IMR-90 (cell line): ENCODE measurements at places on chromosomes 11 and 22.

GRCh38 chr11:23041001-23041503 lies 180.8 kb upstream of the CCDC179 start:
- no peak for DNase-seq

DNA sequence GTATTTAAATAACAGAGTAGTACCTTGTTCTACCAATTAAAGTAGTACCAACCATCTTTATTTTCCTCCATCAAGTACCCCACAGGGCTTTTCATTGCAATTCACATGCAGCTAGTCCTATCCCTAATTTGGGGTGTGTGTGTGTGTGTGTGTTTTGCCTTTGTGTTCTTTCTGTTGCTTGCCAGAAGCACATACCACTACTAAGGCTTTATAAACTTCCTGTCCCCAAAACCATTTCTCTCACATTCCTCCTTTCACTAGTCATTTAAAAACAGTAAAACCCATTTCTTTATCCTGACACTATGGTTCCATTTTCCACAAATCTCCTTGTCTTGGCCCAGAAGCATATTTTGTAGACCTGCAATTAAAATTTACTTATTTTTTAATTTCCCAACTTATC lies 54.6 kb downstream of the SLC36A4 start:
- peak; percentile 76 for DNase-seq

- peak; percentile 95 for DNase-seq
Observed at GRCh38 chr11:8709002-8709672, 26.5 kb downstream of the RPL27A start.

DNA sequence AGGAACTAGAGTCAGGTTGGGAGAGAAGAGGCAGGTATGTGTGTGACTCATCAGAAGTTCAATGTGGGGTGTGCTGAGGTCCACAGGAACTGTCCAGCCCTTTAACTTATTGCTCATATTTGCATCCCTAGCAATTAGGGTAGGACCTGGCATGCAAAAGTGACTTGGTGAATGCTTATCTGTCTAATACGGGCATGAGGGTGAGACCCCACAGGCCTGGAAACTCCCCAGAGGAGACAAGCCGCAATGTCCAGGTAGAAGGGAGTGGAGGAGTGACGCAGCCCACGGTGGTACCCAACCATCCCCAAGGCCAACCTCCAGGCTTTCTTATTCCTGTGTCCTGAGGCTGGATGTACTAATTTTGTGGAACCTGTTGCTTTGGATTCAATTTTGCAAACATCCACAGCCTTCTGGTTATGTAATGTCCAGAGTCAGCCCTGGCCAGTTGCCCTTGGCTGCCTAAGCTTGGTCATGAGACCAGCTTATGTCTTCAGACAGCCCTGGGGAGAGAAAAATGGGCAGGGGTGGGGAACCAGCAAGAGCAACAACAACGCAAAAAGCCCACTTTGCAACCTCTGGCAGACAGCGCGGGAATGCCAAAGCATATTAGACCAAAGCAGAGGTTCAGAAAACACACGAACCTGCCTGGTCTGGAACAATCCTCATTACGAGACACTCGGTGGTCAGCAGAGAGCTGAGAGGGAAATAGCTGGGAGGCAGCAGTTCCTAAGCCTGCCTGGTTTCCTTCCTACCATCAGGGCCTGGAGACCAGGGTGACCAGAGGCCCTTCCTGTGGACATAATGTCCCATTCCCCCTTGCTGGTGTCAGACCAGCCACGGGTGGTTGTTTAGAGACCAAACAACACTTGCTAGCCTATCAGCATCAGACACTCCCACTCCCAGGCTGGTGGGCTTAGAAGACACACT lies 49.3 kb downstream of the TIMP3 start:
- no peak for DNase-seq

- no peak for DNase-seq
Observed at GRCh38 chr22:47367107-47367690, 604.7 kb downstream of the TBC1D22A start.

DNA sequence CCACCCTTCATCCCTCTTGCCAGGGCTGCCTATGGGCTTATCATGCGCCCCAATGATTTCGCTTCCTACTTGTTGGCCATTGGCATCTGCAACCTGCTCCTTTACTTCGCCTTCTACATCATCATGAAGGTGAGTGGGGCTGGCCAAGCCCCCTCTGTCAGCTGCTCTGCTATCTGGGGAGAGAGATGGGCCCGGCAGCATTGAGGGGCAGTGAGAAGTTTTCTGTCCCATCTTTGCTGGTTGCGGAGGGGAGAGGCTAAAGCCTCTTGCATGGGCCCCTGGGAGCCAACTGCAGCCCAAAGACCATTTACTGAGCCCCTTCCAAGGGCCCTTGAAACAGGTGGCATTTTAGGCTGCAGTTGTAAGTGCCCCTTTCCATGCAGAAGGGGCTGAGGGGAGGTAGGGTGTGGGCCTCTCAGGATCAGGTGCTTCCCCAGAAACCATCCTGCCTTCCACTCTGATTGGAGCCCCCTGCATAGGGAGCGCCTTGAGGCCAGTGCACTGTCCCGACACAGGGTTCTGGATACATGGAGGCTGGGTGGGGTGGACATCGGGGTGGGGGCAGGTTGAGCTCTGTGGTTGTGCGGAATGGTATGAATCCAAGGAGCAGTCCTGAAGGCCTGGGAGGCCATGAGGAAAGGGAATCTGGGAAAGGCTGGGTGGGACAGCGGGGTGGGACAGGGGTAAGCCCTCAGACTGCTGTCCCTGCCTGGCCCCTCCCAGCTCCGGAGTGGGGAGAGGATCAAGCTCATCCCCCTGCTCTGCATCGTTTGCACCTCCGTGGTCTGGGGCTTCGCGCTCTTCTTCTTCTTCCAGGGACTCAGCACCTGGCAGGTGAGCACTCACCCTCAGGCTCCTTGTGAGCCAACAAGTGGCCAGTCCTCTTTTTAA lies 5.8 kb upstream of the TAGLN start:
- DNase-seq = no peak

DNA sequence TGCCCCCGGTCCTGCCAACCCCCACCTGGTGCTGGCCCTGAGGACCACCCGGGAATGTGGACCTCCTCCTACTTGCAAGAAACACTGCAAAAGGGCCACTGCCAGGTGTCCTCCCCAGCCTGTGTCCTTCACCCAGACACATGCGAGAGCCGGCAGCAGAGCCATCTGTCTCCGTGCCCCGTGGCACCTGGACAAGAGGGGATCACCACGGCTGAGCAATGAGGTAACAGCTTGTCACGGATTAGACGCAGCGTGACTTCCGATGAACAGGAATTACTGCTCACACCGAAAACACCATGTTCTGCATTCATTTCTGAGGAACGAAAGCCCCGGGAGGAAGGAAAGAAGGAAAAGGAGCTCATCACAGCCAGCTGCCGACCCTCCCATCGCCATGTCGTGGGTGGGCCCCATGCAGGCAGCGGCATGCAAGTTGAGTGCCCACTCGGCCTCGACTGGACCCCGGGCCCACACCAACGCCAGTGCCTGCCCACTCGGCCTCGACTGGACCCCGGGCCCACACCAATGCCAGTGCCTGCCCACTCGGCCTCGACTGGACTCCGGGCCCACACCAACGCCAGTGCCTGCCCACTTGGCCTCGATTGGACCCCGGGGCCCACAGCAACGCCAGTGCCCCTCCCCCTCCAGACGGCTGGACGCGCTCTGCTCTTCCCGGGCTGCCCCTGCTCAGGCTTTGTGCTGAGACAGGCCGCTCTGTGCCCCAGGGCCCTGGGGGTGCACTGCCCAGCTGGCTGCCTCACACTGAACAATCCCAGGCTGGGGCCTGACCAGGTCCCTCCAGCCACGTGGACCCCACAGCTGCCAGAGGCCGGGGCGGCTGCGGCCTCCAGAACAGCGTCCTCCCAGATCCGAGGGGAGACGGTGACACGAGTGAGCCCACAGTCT lies 22.0 kb downstream of the CHID1 start:
- DNase-seq = no peak

GRCh38 chr22:28600546-28601143 lies 79.0 kb downstream of the TTC28 start:
- peak; percentile 72 for DNase-seq

GRCh38 chr22:24571266-24571665 lies 15.5 kb downstream of the SNRPD3 start:
- no peak for DNase-seq

DNA sequence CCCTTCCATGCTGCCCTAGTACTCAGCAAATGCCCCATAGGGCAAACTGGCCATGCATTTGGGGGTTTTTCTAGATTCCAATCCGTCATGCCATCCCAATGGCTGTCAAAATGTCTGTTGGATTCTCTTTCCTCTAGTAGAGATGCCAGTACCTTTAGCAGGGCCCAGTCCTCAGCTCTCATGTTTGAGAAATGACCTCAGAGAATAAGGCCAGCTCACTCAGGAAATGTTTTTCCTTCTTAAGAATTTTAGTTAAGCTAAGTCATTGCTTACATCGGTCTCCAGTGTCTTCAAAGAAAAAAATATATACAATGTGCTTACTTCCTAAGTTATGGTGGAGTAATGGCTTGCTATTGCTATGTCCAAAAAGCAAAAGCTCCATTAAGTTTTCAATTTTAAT lies 14.1 kb upstream of the ALKBH3 start:
- DNase-seq = peak; percentile 80

GRCh38 chr22:43435851-43436811 lies 24.3 kb downstream of the MPPED1 start:
- DNase-seq = no peak

- no peak for DNase-seq
Observed at GRCh38 chr11:40716344-40717130, 742.9 kb downstream of the LRRC4C start.

DNA sequence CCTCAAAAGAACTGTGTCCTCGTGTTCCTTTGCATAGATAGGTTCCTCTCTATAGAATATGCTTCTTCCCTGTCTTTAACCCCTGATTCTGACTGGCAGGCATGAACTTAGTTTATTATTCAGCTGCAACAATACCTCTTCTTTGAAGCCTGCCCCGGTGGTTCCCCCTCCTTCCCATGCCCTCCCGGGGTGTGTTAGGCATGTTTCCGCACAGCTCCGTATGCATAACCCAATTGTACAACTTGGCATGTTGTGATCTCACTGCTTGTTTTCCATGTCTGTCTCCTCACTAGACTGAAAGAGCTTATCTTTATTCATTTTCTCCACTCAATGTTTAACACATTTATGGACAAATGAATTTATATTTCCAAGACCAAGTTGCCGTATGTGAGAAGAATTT lies 72.6 kb downstream of the DEPDC5 start:
- no peak for DNase-seq

- DNase-seq = peak; percentile 28
Observed at GRCh38 chr11:1837171-1838076, 1.4 kb upstream of the TNNI2 start.

DNA sequence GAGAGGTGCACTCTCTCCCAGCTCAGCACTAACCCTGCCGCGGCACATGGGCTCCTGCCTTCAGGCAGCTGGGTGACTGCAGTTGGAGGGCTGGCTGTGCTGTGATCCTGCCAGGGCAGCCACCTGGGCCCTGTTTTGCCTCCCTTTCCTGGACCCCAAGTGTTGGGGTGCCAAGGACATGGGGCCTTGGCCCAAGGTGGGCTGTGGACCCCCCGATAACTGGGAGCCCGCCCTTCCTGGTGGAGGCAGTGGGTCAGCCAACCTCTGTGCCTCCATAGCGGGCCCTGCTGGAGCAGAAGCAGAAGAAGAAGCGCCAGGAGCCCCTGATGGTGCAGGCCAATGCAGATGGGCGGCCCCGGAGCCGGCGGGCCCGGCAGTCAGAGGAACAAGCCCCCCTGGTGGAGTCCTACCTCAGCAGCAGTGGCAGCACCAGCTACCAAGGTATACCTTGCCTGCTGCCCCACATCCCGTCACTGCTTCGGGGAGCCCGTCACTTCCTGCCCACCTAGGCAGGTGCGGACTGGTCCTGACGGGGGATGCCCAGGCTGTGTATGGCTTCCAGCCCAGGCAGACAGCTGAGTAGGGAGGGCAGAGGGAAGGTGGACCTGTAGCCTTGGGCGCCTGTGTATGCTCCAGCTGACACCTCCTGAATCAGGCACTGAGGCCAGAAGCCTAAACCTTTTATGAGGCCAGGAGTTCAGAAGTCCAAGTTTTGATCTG lies 8.9 kb downstream of the TUB start:
- no peak for DNase-seq

- no peak for DNase-seq
Observed at GRCh38 chr11:111416231-111416960, 37.3 kb upstream of the POU2AF1 start.

DNA sequence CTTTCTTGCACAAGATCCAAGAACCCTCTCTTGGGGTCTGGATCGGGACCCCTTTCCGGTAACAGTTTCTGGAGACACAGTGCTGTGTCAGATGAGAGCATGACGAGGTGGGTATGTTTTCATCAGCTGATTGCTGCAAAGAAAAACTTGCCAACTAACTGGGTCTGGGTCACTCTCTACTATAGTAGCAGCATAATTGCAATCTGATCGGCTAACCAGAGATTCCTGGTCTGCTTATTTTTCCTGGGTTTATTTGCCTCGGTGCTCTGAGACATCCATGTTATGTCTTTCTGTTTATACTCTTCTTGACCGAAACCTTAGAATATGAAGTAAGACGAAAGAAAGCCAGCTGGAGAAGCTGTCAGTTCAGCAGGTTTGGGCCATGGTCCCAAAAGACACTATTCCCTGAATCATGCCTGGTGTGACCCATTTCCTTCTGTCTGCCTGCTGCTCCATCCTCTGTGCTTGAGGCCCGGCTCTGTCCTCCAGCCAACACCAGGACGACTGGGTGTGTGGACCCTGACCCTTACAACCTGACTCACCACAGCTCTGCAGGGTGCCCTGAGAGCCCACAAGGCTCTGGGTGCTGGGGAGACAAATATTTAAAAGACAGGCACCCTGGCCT lies 24.1 kb upstream of the CLMP start:
- peak; percentile 86 for DNase-seq

GRCh38 chr11:61771985-61772455 lies 19.6 kb downstream of the MYRF start:
- DNase-seq = no peak

DNA sequence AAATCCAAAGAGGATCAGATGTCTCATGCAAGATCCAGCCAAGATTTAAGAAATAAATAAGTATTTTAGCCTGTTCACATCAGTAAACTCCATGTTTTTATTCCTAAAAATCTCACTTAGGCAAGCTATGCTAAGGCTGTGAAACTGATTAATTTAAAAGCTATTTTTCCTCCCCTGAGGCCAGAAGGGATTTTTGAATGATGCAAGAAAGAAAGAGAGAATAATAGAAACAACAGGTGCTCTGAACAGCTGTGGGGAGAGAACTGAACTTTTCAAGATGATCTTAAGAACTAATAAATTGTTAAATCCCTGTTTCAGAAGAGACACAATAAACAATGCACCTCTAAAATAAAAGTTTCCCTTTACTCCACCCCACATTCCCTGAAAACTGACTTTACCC lies 241.6 kb downstream of the DLG2 start:
- no peak for DNase-seq

DNA sequence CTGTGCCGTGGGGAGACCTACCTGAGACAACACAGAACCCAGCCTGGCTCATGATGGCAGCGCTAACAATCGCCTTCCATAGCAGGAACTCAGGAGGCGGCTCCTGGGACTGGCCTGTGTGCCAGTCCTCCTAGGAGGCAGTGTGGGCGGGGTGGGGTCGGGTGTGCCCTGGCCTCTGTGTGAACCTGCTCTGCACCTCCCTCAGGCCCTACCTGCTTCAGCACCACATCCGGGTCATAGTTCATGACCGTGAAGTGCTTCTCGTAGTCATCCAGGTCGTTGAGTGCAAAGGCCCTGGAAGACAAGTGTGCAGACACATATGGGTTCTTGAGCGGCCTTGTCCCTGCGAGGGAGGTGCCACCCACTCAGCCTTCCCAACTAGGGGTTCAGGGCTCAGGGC lies 15.3 kb downstream of the TTLL12 start:
- DNase-seq = no peak

GRCh38 chr11:24688981-24689380 lies 192.1 kb downstream of the LUZP2 start:
- no peak for DNase-seq

GRCh38 chr11:61728940-61729219 lies 23.6 kb upstream of the MYRF start:
- peak; percentile 50 for DNase-seq

GRCh38 chr11:24963852-24964251 lies 467.0 kb downstream of the LUZP2 start:
- no peak for DNase-seq
